ENCODE measurements at places on chromosomes 5 and 9.

GRCh38 chr5:88515881-88516819 lies 247.5 kb upstream of the TMEM161B start:
- DNase-seq, result no peak

- DNase-seq, result no peak
These were observed 143.4 kb downstream of the HINT1 start for GRCh38 chr5:131021646-131022045.

DNA sequence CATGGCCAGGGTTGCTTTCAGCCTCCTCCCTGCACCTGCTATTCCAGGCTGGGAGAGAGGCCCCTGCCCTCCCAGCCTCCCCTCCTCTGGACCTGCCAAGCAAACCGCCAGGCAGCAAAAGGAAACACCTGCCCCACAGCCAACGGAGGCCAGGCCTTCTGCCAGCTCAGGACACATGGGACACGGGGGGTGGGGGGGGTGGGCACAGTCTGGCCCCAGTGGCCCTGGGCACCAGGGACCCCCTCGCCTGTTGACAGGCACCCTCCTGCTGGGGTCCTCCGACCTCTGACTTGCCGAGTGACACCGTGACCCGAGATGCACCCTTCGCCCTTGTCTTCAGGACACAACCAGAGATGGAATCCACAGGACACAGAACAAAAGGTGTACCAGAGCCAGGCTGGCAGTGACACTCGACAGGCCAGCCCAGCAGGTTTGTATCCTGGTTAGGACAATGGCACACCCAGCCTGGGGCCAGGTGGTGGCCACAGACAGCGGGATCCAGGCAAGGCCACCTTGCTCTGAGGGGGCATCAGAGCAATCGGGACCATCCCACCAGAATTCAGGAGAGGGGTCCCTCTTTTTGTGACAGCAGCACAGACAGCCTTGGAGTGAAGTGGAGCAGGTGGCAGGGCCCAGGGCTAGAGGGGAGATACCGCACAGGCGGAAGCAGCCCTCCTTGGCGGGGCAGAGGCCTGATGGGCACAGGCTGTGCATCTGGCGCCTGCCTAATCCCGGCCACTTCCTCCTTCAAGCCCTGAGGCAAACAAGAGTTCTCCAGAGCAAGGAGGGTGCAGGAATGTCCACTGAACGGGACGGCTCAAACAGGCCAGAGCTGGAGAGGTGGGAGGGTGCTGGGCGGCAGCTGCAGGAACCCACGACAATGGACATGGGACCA lies 1.3 kb upstream of the TMEM210 start:
- DNase-seq, result no peak

DNA sequence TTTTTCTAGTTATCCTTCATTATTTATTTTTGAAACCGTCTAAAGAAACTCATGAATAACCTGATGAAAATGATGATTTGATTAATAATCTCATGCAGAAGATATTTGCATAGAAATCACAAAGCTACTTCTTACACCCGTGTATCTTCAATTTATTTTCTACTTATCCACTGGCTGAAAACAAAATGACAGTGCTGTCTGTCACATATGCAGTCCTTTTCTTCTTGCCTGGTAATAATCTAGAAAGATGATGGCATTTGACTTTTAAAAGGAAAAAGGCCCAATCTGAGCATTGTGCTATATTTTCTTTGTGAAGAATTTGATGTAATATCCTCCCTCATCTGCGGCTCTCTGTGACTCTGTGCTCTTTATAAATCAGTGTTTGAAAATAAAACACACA lies 253.3 kb downstream of the PRR16 start:
- DNase-seq, result no peak

Measured in left colon (tissue), 2 donors.